ENCODE measurements at places on chromosomes 6 and 20.

DNA sequence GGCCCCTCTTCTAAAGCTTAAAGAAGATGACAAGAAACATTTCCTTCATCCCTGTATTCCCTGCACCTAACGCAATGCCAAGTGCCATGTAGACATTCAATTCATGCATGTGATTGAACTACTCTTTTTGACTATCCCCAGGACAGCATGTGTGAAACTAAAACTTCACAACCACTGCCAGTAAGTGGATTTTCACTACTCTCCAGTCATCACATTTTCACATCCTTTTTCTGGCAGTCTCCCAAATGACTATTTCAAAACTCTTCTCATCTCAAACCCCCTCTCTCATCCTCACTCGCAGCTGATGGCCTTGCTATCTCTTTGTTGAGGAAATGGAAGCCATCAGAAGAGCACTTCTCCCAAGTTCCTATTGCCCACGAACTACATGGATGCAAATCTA is 122.6 kb downstream of the OPRM1 start:
- peak; percentile 82 for DNase-seq

GRCh38 chr6:47424436-47424836 is 53.2 kb upstream of the CD2AP start:
- no peak for DNase-seq

DNA sequence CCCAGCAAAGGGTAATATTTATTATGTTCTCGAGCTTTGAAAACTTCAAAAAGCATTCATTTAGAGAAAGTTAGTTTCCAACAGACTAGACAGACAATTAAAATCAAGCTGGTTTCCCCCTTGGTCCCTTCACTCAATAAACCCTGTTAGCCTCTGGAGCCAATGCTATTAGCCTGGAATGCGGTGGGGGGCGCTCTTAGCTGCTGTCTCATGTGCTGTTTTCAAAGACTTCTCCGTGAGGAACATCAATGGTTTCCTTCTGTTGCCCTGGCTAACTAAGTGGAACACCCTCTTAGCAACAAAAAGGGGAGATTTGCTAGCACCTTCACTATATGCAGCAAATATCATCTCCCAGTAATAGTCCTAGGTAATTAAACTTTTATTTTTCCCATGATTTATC is 86.4 kb downstream of the LY86 start:
- no peak for DNase-seq

- DNase-seq, result no peak
Measured at GRCh38 chr6:137424251-137424650, 69.9 kb downstream of the OLIG3 start.

- peak; percentile 50 for DNase-seq
Measured at GRCh38 chr20:38927902-38928578, 1.8 kb downstream of the FAM83D start.

- DNase-seq, result no peak
Measured at GRCh38 chr6:112801468-112802080, 454.4 kb downstream of the RFPL4B start.

- no peak for DNase-seq
Measured at GRCh38 chr6:102488729-102489128, 1095.2 kb downstream of the GRIK2 start.

DNA sequence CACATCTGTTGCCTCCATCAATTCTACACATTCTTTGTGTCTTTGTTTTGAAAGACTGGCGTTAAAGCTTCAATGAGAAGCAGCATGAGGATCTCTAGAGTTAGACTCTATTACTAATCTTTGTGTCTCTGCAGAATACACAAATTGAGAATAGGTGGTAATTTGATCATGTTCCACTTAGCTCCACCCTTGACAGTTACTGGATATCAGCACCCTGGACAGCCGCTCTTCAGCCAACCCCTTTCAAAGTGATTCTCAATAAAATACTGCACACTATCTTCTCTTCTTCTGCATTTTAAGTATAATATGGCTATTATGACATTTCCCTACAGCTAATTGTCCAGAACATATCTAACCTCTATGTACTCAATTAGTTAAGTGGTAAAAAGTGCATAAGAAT is 54.3 kb upstream of the CNR1 start:
- DNase-seq, result peak; percentile 8

DNA sequence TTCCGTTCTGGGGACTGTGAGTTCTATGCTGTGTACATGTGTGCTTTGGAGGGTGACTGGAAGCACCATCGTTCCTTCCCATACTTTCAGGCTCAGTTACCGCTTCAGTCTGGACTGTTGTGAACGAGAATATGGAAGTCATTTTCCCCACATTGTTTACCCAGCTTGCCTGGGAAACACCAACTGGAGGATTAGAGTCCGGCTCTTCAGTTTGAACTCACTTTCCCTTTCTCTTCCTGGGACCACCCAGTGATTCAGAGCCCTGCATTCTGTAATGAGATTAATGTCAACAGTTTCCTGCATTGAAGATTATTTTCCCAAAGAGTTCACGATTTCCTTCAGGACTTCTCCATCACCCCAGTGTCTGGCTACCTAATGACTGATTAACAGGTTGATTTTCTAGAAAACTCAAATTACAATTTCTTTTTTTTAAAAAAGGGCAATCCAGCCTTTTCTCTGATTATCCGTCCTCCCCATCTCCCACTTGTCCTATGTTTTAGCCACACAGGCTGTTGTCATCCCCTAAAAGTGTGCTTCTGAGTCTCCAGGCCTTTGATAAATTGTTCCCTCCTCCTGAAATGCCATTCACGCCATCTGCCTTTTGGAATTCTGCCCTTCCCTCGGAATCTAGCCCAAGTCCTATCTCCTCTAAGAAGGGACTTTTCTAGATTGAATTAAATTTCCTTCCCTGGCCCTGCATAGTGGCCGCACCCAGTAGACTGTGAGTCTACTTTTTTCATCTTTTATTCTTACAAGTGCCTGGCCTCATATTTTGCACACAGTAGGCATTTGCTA is 3.3 kb upstream of the TAGAP start:
- no peak for DNase-seq

DNA sequence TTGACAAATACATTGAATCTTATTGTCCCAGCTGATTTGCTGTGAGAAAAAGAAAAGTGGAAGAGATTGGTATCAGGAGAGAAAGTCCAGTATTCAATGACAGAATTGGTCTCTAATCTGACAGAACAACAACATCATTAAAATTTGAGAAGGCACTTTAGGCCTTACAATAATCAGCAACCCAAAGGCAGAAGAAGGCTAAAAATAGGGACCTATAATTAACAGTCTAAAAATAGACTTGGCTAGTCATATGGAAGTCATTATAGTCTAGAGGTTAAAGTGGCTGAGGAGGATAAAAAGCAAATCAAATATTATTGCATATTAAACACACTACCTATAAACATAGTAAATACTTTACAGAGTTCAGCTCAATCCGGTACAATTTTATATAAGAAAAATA is 393.6 kb upstream of the JAG1 start:
- DNase-seq, result no peak

GRCh38 chr6:149834513-149835481 is 29.4 kb downstream of the LRP11 start:
- peak; percentile 64 for DNase-seq

DNA sequence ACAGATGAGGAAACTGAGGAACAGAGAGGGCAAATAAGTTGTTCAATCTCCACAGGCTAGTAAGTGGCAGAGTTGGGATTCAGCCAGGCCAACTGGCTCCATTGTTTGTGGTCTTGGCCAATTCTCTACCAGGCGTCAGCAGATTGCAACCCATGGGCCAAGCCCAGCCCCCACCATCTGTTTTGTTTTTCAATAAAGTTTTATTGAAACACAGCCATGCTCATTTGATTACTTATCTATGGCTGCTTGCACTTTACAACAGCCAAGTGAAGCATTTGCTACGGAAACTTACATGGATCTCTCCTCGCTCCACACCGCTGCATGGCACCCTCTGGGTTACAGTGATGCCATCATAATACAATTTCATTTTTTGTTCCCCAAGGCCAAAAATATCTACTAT is 90.8 kb downstream of the ZNF217 start:
- no peak for DNase-seq

DNA sequence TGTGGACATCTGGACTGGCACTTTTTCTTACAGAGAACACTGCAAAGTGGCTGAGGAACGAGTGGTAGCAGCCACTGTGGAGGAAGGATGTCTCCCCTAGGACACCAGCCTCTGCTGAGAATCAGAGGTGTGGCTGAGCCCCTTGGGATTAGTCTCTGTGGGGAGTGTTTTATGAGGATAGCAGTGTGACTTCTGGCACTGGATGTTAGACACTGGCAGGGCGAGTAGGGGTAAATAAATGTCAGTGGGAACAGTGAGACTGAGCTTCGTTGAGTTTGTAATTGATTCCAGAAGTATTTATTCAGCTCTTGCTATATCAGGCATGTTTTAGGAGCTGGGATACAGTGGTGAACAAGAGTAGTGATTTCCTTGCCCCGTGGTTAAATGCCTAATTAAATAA is 124.0 kb downstream of the JARID2 start:
- no peak for DNase-seq

DNA sequence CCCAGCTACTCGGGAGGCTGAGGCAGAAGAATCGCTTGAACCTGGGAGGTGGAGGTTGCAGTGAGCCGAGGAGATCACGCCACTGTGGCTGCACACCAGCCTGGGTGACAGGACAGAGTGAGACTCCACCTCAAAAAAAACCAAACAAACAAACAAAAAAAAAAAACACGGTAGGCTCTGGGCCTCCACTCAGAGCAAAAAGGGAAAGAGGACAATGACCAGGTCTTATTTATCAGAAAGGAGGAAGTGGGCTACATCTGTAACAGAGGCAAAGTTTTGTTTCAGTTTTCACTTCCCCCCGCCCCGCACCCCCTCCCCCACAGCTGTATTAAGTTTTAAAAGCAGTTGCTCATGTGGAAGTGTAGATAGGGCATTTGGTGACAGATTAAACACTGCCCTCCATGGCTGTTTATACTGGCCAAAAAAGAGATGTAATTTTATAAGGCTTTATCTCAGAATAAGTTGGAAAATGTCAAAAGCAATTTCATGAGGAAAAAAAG is 114.6 kb downstream of the RCAN2 start:
- DNase-seq, result peak; percentile 75

DNA sequence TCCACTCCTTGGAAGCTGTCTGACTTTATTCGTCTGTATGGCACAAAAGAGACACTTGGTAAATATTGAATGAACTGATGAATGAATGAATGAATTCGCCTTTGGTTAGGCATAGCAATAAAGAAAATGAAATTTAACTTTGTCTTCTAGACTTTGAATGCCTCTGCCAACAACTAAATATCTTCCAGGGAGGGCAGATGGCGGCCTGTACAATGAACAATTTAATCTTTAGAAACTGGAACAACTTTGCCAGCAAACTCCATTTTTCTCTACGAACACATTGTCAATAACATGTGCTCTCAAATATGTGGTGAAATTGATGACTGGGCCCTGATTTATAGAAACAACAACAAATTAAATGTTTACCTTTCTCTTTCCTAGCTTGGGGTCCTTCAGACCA is 140.6 kb downstream of the ZNF217 start:
- no peak for DNase-seq

- DNase-seq, result no peak
Measured at GRCh38 chr6:106168097-106168888, 82.2 kb downstream of the PRDM1 start.

GRCh38 chr6:52543729-52544601 is 32.9 kb downstream of the TRAM2 start:
- no peak for DNase-seq

- no peak for DNase-seq
Measured at GRCh38 chr20:43983904-43984361, 69.3 kb downstream of the TOX2 start.

GRCh38 chr20:50085146-50085480 is 27.8 kb downstream of the UBE2V1 start:
- DNase-seq, result no peak

- DNase-seq, result no peak
Measured at GRCh38 chr20:42484335-42484734, 705.4 kb downstream of the PTPRT start.

DNA sequence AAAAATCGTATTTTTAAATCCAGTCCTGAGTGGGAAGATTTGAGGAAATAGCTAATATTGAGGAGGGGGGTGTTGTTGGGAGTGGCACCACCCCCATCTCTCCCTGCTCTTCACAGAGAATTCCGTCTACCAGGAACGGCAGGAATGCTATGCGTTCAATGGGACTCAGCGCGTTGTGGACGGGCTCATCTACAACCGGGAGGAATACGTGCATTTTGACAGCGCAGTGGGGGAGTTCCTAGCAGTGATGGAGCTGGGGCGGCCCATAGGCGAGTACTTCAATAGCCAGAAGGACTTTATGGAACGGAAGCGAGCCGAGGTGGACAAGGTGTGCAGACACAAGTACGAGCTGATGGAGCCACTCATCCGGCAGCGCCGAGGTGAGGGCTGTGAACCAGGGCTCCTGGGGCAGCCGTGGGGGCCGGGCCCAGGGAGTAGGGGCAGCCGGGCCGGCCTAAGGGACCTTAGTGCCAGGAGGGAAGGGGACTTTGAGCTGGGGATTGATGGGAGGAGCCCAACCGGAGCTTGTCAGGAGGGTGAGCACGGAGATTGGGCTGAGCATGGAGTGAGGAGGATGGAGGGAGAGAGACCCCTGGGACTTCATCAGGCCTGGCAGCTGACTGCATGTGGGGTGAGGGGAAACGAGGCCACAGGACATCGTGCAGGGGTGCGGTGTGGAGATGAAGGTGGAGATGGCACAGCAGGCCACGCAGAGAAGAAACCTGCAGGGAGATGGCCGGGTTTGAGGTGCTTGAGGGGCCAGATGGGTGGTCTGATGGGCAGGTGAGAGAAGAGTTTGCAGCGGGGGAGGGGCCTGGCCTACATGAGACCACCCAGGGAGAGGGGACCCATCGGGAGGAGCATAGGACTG is 41.3 kb downstream of the HLA-DPB1 start:
- DNase-seq, result no peak

DNA sequence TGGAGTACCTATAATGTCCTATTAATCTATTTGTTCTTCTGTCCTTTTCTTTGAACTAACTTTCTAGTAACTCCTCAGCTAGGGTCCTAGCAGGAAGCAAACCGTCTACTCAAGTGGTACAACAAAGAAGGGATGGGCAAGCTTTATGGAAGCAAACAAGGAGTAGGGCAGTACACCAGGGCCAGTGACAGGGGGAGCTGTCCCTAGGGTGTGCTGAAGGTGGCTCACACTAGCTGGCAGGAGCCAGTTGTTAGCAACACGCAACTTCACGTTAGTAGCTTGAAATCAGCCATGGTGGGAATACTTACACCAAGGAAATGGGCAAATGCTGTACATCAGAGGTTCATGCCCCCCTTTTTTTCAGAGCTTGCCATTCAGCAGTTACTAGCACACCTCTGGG is 74.0 kb upstream of the EYA2 start:
- no peak for DNase-seq

DNA sequence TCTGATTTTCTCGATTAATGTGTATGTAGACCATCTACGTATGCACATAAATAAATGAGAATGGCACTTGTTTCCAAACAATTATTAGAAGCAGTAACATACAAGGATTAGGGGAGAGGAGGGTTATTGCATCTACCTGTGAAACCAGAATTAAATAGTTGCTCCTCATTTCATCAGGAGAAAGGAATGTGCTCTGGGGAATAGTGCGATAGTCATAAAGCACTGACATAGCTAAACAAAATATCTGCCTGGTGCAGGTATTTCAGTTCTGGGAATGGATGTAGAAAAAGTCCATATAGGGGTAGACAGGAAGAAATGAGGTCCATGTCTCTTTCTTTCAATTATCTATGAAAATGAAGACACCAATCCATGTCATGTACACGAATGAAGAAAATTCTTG is 1.6 kb upstream of the ID4 start:
- no peak for DNase-seq

- peak; percentile 75 for DNase-seq
Measured at GRCh38 chr6:149190224-149190831, 127.2 kb upstream of the TAB2 start.

Measured in GM12865 (cell line).